ENCODE measurements at places on chromosomes 11 and 22.

- DNase-seq, result no peak
Measured at GRCh38 chr11:117790279-117790678, 6.7 kb downstream of the DSCAML1 start.

- no peak for DNase-seq
Measured at GRCh38 chr22:29041408-29041807, 20.2 kb downstream of the C22orf31 start.

DNA sequence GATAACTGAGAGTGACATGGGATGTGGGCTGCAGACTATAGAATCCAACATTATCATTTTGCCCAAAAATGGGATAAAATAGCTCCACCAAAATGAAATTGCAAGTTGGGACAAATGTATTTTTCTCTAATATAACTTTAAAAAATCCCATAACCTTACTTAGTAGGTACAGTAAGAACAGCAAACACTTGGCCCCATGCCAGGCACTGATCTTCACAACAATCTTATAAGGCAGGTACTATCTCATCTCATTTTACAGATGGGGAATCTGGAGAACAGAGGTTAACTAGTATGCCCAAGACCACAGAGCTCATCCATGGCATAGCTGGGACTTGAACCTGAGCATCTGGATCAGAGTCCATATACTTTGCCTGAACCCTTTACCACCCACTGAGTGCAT lies 13.5 kb upstream of the ARHGEF17 start:
- DNase-seq, result no peak

DNA sequence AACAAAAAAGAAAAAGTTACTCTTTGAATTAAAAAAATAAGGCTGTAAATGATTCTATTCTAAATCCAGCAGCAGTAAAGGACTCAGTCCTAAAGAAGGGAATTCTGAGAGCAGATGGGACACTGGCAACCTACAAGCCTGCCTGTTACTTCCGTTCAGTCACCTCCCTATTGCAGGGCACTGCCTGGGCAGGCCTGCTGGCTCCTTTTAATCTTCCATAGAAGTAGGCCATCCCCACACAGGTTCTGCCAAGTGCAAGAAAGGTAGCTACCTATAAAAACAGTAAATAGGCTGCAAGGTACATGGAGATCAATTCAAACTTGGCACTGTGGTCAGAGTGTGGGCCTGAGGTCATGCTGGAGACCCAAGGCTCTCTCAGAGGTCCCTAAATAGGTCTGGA lies 136.4 kb downstream of the TRIM44 start:
- DNase-seq, result no peak

GRCh38 chr11:73335204-73335923 lies 27.3 kb downstream of the ARHGEF17 start:
- DNase-seq, result no peak

GRCh38 chr11:126328938-126329643 lies 25.2 kb downstream of the DCPS start:
- no peak for DNase-seq

DNA sequence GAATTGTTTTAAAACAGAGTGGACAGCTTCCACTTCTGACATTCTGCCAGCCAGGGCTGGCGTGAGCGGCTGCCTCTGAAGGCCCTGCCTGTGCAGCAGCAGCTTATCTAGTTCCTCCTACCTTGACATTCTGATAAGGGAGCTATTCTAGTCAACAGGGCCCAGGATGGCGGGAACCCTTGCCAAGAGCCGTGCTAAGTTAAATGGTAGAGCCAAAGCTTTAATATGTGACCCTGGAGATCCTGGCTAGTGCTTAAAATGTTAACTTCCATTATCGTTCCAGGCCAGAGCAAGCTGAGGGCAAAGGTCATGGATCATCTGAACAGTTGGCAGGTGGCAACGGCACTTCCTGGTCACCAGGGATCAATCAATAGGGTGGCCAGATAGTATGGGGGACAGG lies 3.5 kb downstream of the KCNJ5 start:
- DNase-seq, result no peak

DNA sequence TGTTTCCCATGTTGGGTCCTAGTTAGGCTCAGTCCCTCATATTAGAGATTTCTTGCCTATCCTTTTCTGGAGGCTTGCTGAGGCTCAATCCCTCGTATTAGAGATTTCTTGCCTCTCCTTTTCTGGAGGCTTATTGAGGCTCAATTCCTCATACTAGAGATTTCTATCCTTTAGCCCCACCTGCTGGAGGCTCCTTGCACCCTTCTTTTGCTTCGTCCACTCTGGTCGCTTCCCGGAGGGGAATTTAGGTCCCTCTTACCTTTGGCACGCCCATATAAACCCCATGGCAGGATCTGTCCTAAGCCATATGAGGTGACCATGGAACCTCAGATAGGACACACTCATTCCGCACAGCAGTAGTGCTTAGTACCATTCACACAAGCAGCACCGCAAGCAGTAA lies 15.9 kb downstream of the CYP2D6 start:
- DNase-seq, result no peak

GRCh38 chr22:32590556-32590955 lies 115.9 kb downstream of the FBXO7 start:
- DNase-seq, result no peak

- DNase-seq, result no peak
Measured at GRCh38 chr11:66857234-66857926, 516 bp downstream of the LRFN4 start.

DNA sequence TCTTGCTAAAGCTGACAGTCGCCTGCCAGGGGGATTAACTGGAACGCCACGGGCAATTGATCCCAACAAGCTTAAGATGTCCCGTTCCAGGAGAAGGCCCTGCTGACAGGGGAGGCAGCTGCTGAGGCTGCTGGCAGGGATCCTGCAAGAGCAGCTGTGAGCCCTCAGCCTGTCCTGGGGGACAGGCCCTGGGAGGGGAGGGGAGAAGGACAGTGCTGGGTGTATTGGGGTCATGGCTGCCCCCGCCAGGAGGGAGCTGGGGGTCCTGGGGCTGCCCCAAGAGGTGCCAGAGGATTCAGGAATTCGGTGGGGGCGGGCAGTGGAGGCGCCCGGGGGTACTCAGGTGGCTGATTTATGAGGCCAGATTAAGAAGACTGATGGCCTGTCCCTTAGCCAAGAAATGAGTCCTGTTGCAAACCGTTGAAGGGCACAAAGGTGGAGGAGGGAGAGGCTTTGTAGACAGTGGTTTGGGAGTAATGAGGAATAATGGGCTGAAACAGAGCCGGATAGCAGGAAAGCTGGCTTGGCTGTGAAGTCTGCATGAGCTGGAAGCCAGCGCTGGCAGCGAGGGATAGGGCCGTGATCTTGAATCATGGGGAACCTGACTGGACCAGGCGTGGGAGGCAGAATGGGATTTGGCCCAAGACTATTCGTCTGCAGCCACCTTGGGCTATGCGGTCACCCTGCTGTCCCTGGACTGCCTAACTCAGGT lies 133.5 kb downstream of the CACNA1I start:
- DNase-seq, result no peak

- no peak for DNase-seq
Measured at GRCh38 chr11:44351898-44352498, 42.1 kb upstream of the ALX4 start.

DNA sequence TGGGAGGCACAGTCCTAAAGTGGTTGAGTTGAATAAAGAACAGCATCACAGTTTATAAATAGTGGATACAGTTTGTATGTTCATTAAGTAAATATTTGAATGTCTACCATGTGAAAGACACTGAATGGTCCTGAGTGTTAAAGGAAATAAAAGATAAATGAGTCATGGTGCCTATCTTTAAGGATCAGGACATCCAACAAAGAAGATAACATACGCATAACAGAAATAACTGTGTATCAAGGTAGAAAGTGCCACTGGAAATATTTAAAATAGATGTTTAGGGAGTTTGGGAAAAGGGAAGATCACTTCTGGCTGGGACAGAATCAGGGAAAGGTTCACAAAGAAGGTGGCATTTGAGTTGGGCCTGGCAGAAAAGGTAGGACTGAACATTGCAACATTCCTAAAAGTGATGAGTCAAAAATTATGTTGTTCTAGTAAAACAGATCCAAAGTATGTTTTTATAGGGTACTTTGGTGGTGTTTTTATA lies 41.5 kb downstream of the CSTPP1 start:
- DNase-seq, result no peak

DNA sequence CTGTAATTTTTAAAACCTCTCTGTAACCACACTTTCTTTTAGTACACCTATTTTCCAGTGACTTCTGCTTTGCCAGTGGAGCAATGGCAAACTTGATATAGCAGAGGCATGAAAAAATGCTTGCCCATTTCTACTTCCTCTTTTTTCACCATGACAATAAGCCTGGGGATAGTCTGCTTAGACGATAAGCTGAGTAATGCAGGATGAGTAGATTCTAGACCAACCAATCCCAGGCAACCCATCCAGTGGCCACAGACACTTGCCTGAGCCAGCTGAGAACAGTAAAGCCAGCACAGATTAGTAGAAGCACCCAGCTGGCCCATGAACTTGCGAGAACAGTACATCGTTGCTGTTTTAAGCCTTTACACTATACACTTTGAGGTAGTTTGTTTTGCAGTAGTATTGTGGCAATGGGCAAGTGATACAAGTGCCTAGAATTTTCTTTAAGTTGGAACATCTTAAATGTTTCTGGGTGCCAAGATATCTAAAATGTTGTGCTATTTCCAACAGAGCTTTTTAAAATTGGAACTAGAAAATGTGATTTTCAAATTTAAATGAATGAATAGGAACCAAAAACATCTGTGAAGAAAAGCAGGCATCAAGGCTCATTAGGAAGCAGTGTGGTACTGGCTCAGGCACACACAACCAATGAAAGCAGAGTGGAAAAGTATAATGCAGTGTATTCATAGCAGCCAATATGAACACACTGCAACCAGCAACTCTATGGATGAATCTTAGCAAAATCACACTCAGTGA lies 37.7 kb downstream of the DDI1 start:
- DNase-seq, result no peak

DNA sequence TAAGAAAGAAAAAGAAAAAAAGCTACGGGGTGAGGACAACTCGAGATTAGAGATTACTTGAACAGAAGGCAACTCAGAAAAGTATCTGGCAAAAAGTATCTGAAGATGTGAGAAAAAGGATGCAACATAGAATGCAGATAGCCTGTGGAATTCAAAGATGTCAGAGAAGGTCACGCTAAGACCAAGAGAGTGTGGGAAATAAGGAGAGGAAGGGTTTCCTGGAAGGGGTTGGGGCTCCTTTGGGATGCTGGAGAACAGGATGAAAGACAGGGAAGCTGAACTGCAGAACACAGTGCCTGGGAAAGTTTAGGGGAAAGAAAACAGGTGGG lies 1.2 kb downstream of the GUCY1A2 start:
- DNase-seq, result no peak

DNA sequence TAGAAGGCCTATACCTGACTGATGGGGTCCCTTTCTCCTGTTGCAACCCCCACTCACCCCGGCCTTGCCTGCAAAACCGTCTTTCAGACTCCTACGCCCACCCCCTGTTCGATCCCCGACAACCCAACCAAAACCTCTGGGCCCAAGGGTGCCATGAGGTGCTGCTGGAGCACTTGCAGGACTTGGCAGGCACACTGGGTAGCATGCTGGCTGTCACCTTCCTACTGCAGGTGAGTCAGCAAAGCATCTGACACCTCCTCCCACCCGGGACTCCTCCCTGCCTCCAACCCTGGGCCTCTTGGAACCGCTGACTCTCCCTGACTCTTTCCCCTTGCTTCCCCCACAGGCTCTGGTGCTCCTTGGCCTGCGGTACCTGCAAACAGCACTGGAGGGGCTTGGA lies 1.2 kb downstream of the ROM1 start:
- no peak for DNase-seq

DNA sequence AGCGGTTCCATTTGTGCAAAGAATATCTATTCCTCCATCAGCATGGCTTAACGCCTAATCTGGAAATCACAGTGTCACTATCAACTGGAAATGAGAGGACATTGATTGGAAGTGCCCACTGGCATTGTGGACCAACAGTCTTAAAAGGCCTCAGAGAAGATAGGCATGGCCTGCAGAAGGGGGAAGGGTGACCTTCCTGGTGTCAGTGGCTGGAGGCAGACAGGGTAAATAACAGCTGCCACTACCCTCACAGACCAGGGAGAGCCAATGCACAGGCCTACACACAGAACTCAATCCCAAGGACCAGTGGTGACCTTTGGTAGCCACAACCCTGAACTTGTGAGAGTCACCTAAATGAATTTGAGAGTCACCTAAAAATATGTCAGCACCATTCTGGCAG lies 36.0 kb downstream of the DDIAS start:
- no peak for DNase-seq

DNA sequence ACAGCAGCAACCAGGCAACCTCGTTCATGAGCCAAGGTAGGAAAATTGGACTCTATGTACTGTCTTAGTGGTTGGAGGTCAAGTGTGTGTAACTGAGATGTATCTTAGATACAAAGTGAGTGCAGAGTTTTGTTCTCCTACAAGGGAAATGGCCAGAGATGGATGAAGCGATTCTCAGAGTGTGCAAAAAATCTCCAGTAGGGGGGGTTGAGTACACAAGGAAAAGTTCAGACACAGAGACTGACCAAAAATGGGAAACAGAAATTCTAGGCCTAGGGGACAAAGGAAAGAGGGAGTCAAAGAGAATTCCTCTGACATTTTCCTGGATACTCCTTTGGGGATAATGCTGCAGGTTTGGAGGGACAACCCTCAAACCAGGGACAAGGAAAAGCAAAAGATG lies 38.2 kb upstream of the OR5AK2 start:
- DNase-seq, result no peak

DNA sequence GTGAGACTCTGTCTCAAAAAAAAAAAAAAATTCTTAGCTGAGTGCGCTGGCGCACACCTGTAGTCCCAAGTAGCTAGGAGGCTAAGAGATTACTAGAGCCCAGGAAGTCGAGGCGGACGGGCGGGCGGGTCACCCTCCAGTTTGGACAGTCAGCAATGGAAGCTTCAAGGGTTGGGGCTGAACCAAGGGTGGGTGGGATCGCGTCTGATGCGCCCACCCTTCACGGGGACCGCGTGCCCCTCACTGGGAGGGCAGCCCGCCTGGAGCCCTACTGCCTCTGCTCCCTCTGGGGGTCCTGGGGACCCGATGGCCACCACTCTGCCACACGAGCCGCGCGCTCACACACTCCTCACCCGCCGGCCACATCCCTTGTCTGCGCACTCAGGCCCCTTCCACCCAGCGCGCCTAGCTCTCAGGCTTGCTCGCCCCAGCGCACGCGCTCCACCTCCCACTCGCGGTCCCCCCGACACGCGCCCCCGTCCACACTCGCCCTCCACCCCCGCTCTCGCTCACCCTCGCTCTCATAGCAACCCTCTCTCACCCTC lies 494 bp downstream of the CHID1 start:
- DNase-seq, result no peak

DNA sequence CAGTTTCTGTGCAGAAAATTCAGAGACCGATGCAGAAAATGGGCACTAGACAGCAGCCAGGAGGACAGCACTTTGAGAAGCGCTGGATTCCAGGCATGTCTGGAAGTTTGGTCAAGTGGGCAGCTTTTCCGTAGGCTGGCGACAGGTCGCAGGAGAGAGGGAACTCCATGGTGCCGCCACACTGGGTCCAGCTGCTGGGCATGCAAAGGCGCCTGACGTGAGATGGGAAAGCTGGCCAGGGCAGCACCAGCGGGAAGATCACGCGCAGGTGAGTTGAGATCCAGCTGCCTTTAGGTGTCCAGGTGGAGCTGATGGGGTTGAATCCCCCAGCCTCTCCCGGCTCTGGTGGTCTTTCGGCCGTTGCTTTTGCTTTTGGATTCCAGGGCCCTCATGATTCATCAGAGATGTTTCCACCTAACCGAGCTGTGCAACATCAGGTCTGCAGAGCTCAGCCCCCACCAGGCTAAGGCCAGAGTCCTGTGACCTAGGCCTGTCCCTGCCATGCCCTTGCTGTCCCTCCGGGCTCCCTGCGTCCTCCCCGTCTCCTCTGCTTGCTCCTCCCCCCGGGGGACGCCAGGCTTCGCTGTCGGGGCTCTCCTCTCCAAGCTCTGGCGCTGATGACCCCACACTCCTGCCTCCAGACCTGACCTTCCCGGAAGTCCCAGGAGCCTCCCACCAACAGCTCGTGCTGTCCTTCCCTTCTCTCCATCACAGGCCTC lies 1001.7 kb downstream of the BRD1 start:
- DNase-seq, result no peak
